T follicular helper cell (primary cell): ENCODE measurements at places on chromosomes 3 and 15.

DNA sequence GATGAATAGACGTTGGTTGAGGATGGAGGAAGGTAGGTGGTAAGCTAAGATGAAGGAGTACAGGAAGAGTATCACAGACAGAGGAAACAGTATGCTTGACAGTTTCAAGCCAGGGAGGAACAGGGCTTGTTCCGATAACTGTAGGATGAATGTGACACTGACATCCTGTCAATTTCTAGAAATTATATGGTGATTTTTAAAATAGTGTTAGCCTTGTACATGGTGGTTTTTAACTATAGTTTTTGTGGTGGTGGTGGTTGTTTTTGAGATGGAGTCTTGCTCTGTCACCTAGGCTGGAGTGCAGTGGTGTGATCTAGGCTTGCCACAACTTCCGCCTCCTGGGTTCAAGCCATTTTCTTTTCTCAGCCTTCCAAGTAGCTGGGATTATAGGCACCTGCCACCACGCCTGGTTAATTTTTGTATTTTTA is 92.8 kb downstream of the FNDC3B start:
- DNase-seq: no peak

DNA sequence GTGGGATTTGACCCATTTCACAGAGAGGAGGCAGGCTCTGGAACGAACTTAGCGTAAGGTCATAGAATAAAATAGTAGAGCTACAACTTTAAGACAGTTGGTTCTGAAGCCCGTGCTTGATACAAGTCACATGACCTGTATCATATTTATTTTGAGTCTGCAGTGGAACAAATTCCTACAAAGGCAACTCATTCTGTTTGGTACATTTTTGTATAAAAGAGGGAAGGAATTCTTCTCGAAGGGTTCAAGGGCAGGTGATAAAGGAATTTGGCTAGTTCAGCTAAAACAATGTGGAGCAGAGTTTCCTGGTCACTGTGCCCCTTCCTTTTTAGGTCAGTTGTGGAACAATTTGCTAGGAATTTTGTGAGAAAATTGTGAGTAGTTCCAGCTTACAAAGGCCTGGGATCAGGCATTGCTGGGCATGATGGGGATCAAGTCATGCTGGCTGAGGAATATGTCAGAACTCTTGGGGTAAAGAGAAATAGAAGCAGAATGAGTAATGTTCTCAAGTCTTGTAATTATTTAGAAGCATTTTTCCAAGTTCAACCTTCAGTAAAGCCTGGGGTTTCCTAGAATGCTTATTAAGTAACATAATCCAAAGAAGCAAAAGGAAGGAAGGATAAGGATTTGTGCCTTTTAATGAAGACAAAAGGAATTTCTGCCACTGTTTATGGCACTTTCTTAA is 19.1 kb downstream of the USP3 start:
- DNase-seq: no peak

DNA sequence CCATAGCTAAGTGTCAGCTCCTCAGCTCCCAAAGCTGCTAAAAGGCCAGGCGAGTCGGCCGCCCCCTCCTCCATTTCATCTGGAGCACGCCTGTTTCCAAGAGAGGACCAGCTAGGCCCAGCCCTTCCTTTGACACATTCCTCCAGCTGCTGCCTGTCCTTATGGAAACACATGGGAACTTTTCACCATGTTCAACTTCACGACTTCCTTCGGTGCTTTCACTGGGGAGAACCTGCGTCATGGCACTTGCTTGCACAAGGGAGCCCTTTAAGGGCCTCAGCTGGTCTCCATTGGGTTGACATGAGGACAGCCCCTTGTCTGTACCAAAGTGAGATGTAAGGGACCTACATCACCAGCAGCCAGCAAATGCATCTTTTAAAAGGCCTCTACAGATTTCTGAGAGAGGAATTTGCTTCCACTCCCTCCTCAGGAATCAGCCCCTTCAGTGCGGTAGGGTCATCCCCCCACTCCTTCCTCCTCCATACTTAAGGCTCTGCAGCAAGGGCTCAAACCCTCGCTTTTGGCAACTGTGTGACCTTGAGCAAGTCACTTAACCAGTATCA is 2.1 kb downstream of the MAGI1 start:
- DNase-seq: no peak

DNA sequence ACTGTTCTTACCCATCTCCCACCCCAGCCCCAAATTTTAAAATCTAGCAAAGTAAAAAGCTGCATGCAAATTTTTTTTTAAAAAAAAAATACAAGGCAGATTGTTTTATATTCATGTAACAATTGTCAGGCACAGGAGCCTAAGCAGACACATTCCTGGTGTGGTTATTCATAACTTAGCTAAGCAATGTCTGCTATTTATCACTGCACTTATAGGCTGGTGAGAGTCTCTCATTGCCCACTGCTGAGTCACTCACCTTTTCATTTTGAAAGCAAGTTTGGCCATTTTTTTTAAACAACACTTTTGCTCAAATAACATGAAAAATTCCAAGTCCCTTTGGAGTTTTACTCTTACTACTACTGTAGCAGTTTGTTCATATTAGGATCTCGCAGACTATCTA is 413.9 kb downstream of the RBMS3 start:
- no peak for DNase-seq

GRCh38 chr3:14166877-14167603 is 11.4 kb downstream of the XPC start:
- no peak for DNase-seq

GRCh38 chr3:128468791-128469527 is 2.3 kb upstream of the DNAJB8 start:
- no peak for DNase-seq

- DNase-seq: no peak
Measured at GRCh38 chr3:141530415-141530768, 43.6 kb downstream of the RASA2 start.

DNA sequence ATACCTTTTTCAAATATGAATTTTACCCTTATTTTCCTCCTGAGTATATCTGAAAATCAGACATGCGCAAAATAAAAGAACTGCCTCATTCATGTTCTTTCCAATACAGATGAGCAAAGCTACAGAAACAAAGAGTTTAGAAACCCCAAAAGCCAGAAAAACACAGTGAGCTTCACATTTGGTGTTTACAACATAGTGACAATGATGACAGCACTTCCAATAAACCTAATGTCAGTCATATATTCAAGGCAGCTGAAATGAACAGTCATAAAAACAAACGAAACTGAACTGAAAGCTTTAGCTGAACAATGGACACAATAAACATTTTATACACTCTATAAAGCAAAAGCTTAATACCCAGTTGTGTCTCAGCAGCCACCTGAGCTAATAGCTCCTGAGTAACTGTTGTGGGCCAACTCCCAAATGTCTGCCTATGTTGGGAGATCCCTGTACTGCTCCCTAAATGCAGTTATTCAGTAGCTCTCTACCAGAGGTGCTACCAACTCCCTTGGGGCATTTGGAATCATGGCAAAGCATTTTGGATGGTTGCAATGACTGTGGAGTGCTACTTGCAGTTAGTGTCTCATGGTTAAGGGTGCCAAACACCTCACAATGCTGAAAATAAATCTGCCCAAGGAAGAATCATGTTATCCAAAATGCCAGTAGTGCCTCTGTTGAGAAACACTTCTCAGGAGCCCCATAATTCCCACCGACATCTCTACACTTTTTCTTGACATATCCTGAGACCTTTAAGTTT is 131.5 kb downstream of the TGFBR2 start:
- DNase-seq: no peak

DNA sequence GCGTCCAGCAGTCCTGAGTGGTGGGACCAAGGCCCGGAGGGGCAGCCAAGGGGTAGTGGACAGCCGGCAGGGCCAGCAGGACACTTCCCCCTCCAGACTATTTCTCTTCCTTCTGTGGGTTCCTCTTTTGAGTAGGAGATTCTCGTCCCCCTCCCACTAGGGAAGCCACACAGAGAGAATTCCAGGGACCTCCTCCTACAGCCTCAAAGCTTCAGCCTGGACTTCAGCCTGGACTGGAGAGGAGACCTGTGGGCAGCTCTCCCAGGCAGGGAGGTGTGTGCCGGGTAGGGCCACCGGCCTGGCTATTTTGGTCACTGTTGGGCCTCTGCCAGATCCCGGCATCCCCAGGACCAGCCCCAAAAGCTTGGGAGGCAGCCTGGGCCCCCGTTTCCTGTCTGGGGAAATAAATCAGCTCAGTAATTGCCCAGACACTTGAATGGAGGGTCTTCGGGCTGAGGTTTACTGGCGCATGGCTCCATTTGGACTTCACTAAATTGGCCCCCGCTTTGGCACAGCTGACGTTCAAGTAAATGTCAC is 1.3 kb downstream of the SLC6A6 start:
- DNase-seq: no peak

DNA sequence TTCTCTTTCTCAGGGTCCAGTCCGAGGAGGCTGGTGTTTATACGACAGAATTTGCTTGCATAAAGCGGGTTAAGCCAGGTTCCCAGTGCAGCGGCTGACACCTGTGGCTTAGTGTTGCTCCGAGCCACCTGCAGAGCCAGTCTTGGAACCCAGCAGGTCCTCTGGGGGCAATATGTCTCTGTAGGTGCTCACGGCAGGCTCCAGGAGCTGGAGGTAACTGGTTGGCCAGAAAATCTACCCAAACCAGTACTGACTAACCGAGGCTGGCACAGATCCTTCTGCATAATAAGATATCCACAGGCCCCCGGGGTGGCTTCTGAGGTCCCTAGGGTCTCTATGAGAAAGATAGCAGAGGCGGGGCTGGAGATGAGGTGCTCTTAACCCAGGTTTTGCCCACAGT is 3.2 kb downstream of the MGLL start:
- DNase-seq: no peak

GRCh38 chr3:31302343-31302742 is 230.4 kb upstream of the STT3B start:
- DNase-seq: no peak

- DNase-seq: no peak
Measured at GRCh38 chr15:100980410-100981046, 61.4 kb downstream of the LRRK1 start.

DNA sequence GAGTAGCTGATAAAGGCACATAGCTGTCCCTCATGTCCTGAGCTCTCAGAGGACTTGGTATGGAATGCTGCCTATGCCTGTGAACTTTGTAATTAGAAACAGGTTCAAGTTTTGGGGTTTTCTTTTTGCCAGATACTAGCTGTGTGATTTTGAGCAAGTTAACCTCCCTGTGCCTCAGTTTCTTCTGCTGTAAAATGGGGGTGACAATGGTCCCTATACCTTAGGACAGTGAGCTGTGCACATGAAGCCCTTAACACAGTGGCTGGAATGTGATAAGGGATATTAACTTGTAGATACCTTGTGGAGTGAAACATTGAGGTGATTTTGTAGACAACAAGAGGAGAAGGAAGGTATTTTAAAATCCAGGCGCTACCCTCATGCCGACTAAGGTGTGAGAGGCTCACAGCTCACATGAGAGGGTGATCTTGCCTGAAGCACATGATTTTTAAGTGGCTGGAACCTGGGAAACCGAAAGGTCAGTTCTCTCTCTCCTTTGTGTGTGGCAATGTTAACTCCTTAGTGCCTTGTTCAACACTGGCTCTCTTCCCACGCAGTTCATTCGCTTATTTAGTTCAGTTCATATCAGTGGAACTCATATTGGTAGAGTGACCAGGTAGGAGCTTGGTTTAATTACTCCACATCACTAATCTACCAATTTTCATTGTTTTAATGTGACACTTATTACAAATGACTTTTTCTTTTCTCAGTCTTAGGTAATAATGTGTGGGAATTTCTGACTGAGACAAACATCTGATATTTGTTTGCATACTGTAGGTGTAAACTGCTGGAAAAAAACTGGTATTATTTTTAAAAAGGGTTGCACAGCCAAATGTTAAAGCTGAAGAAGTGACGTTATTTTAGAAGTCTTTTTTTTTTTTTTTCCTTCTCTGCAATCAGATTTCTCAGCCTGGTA is 236.2 kb downstream of the ITPR1 start:
- DNase-seq: no peak

DNA sequence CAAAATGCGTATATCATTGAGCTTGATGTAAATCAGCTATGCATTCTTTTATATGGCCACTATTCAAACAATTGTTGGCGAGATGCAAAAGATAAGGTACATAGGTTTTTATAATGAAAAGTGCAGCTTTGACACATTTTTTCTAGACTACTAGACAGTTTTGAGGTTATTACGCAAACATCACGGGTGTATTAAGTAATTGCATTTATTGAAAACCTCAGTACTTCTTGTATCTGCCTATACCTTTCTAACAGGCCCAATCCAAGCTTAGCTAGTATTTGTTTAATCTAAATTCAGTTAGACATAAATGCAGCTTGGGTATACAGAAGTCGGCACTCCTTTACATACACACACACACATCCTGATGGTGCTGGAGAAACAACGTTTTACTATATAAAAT is 2.7 kb downstream of the SPESP1 start:
- DNase-seq: no peak

DNA sequence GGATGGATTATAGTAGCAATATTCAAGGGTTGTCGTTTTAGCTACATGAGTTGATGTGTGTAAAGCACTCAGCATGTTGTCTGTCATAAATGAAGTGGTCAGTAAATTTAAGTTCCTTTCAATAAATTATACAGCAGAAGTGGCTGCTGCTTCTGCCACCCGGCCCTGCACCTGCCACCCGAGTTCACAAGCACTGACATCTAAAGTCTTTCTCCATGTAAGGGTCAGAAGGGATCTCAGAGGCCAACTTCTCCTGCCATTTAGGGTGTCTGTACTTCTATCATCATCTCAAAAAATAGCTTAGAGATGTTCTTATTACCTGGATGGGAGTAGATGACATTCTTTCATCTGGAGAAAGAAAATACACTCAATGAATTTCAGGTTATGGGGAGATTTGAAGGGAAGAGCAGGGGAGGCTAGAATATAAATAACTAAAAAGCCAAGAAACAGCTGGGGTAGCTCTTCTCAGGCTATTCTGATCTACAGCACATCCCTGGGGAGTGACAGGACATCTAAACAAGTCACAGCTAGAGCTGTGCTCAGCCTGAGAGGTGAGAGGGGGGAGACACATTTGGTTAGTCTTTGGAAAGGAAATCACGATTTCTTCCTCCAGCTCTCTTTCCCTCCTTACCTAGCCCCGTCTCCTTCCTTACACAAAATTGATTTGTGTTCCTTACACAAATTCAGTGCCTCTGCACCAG is 8.0 kb downstream of the GCSAM start:
- DNase-seq: no peak
